ENCODE measurements at places on chromosomes 2 and 18.

DNA sequence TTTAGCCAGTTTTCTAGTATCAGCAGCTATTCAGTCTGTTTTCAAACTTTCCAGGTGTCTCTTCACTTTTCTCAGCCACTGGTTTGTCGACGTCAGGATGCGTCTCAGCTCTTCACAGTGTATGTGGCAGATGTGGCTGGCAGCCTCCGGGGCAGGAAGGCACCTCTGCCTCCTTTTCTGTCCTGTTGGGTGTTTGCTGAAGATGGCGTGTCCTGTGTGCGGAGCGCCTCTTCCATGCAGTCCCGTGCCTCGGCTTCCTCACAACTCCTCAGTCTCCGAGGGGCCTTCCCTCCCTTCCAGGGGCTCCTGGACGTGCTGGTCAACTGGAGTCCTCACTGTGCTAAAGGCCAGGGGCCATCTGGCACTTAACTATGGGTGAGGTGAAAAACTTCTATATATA is 65.4 kb upstream of the PXDN start:
- no peak for DNase-seq

DNA sequence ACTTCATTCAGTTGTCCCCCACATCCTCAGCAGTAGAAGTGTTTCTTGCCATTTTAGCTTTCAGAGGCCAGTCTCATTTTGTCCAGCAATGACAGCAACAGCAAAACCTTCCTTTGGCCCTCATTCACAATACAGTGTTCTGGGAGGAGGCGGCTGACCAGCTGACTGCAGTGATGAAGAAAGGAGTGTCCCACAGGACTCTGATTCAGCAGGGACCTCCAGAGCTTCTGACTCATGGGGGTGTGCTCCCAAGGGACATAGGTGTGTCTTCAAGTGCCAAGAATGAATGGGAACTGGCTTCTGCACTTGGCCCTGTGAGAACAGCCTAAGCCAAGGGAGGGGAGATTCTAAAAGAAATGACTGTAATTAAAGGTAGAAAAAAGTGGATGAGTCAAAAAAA is 147.0 kb upstream of the PELI1 start:
- DNase-seq, result no peak

- DNase-seq, result no peak
These were observed 184.0 kb upstream of the PID1 start for GRCh38 chr2:229454934-229455631.

- DNase-seq, result no peak
These were observed 62.5 kb upstream of the SMAD7 start for GRCh38 chr18:49013291-49013691.

DNA sequence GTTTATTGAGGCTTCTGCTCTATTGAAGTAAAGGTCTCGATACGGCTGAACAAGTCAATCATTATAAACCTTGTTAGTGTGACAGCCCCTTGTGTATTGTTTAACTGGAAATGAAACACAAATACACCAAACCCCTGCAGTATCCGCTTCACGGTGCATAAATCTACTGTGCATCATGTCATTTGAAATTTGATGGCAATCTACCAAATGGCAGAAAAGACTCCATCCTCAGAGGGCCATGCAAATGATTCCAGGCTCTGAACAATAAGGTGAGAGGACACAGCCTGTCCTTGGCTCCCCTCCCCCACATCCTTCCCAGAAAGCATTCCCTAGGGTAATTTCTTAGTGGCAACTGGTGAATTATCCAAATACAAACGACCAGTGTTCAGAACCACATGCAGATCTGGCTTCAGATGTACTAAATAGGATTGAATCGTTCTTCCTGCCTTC is 80.6 kb downstream of the ADCYAP1 start:
- DNase-seq, result no peak

DNA sequence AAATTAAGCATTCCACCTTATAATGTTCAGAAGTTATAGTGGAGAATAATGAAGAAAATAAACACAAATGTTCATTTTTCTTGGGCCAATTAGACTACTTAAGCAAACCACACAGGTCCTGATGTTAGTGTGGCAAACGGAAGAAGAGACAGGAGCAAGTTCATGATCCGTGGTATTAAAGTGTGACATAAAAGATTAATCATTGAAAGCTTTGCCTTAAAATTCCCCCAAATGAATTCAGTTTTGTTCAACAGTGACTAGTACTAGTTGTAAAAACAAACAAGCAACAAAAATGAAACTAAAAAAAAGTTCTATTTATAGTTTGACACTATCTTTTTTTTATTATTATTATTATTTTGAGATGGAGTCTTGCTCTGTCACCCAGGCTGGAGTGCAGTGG is 73.7 kb downstream of the RFTN2 start:
- no peak for DNase-seq

DNA sequence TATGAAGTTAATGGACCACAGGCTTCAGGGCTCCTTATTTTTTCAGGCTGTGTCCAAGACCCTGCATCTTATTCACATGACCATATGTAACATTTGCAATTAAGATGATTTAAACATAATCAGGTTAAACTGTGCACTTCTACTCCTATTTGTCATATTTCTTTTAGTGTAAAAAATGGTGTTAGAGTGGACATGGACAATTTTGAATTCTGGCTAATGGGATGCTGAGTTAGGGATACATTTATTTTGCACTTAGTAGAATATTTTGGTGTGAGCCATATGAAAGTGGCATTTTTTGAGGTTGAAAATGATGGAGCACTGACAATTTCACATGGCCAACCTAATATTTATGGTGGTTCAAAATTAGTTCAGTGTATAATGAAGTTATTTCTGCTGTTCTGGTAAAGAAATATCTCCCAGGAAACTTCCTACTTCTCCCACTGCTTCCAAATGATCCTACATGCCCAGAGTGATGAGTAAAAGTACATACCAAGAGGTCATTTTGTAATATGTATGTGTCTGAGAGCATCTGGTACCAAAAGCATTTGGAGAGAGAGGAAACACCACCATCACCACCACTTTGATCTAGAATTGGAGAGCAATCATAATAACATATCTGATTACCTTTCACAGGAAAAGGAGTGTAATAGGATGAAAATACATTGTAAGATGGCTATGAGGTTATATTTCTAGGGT is 36.0 kb downstream of the GULP1 start:
- DNase-seq, result no peak

DNA sequence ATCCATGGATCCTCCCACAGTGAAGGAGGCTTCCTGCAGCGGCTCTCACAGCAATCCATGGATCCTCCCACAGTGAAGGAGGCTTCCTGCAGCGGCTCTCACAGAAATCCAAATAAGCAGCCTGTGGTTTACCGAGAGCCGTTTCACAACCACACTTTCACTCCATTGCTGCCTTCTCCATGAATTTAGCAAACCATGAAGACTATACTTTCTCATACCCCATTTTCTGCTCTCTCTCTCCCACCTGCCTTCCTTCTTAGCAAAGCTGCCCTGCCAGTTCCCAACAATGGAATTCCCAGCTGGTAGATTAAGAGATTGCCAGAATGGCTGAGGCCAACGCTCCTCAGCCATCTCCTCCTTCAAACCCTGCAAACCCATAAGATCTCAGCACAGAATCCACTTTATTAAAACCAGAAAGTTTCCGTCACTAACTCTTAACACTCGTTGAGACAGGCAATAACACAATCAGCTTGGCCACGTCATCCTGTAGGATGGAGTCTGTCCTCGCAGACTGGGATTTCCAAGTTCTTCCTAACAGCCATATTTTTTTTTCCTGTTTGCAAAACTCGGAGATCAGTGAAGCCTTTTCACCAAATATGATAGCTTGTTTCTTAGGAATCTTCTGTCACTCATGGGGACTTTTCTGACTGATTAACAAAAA is 162.2 kb downstream of the PXDN start:
- DNase-seq, result no peak

- no peak for DNase-seq
These were observed 475.3 kb downstream of the ARHGAP15 start for GRCh38 chr2:143604566-143604959.

GRCh38 chr18:44638811-44639210 is 41.9 kb upstream of the SETBP1 start:
- DNase-seq, result no peak

DNA sequence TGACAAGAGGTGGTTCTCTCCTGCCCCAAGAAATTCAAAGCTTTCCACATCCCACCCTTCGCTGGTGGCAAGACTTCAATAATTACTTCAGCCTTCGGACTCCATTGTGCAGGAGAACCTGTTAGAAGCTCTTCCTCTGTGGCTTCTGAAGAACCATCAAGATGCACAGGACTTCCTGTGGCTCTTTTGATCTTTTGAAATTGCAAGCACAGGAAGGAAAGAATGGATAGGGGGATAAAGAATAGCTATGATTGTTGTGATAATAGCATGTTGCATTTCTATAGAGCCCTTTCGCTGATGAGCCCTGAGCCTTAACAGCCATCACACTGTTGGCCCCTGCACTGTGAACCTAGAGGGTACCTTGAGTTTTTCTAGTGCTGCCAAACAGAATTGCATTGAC is 7.4 kb downstream of the EPAS1 start:
- DNase-seq, result no peak

DNA sequence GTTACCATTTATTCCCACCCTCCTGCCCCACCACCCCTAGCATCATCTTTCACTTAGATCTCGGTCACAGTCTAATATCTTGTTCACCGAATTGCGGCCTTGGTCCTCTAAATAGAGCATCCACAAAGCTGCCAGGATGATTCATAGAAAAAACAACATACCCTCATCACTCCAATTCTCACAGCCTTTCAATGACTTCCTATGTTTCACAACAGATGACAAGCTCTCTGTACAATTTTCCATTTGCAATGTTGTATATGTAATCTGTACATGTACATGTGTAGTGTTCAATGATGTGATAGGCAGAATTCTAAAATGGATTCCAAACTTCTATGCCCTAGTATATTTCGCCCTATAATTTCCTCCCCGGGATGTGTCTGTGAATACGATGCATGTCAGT is 675.6 kb upstream of the CELF4 start:
- DNase-seq, result no peak

- no peak for DNase-seq
These were observed 728.1 kb upstream of the PIK3C3 start for GRCh38 chr18:41226911-41227310.

- DNase-seq, result no peak
These were observed 23.2 kb upstream of the CDKL4 start for GRCh38 chr2:39266916-39267434.

DNA sequence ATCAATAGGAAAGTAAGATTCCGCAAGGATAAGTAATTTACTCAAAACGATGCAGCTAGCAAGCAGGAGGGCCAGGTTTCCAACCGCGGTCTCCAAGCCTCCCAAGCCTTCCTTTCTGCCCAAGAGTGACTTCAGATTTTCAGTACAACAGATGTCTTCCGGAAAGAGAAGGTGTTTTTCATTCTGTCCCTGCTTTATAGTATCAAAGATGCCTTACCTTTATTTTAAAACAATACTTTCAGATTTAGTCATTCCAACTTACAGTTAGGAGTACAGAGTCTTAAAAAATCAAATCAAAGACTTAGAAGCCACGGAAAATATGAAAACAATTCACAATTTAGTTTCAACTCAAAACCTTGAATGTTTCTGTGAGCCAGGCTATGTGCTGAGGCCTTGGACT is 43.6 kb downstream of the CYB5A start:
- DNase-seq, result no peak

DNA sequence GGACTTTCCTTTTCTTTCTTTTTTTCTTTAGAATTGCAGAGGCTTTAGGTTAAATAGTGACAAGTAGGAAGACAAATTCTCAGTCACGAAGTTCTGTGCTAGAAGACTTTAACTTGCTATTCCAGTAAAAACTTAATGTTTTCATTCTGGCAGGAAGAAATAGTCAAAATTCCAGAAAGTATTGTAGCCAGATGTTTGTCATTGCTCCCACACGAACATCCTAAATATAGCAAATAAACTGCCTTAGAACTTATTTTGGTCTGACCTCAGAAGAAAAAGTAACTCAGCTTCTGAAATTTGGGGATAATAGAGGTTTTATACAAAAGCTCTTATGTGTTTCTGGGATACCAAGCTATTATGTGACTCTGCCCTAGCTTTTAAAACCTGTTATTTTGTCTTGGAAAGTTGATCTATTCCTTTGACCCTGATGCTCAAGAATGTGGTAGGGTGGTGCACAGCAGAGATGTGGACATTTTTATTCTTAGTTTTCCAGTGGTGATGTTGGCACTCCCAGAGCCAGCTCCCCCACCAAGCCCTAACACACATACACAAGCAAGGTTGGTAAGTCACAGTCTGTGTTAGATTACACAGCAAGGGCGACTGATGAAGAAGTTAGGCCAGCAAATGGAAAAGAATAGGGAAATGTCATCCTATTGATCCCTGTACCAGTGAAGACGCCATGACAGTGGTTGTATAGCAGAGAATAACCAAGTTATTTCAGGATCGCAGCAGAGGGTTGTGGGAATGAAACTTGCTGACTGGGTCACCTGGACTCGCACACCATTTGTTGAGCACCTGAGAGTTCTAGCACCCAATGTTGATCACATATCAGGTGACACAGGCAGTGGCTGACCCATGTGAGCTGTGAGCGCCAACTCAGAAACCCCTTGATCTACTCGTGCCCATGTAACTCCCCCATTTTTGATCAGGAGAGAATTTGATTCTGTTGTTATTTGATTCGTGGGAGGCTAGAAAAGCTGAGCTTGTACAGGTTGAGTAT is 23.7 kb downstream of the FARP2 start:
- DNase-seq, result no peak

- no peak for DNase-seq
These were observed 84.0 kb downstream of the RND3 start for GRCh38 chr2:150403457-150403856.

DNA sequence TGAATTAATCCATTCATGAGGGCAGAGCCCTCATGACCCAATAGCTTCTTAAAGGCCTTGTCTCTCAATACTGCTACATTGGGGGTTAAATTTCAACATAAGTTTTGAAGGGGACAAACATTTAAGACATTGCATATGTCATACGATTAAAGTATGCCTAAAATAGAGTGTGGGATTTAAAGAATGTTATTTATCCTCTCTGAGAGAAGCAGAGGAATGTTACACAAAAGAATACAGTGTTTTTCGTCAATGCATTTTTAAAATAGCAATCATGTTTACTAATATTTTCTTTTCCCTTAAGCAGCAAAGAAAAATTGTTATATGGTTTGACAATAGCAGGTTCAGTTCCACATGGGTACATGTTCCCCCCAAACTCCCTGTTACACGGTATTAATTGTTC is 363.1 kb downstream of the NUP35 start:
- DNase-seq, result no peak

- no peak for DNase-seq
These were observed 79.1 kb downstream of the LRRTM4 start for GRCh38 chr2:77443076-77443475.

DNA sequence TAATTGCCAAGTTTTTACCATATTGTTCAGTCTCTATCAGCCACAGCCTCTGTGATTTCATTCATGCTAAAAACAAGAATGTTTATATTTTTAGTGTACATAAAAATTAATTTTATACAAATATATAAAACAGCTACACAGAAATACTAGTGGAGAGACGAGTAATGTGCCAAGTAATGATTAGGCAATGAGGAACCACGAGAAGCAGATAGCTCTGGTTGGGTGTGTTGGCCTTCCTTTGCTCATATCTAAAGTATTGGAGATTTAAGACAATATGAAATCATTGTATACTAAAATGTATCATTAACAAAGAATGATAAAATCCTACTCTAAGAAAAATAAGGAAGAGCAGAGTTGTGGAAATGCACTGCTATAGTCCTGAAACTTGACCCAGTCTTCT is 326.7 kb downstream of the AGAP1 start:
- DNase-seq, result no peak
